Right renal pelvis (tissue), 4 donors: ENCODE measurements at places on chromosomes 12 and 14.

DNA sequence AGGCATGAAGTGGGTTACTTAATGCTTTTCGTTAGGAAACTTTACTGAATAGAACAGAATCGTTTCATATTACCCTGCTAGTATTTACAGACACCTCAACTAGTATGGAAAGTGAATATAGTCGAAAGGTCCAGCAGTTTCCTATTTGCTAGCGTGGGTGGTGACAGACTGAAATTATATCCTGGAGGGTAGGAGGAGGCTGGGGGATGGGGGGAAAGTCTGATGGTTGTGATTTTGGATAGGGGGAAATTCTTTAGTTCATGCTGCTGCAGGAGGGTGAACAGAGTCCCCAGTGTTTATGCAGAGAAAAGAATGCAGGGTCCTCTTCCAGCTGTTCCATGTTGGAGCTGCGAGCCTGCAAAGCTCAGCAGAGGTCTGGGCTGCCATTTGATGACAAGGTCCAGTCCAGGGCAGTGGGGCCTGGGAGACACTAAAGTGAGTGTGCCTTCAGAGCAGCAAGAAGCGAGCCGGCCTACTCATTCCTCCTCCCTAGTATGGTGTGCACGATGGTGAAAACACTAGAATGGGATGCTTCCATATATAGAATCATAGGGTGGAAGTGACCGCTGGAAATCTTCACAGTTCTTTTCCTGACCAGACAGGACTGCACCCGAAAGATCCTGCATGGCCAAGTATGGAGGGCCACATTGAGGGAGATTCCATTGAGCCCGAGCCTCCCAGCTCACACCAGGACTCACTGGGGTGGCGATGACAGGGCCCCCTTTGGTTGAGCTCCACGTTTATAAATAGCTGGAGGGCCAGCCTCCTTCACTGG is 2.1 kb downstream of the SAMD4A start:
- no peak for DNase-seq

GRCh38 chr14:37787879-37788494 is 192.6 kb downstream of the TTC6 start:
- no peak for DNase-seq

- no peak for DNase-seq
Observed at GRCh38 chr14:28902930-28903329, 136.3 kb downstream of the FOXG1 start.

GRCh38 chr14:52913271-52913670 is 37.6 kb downstream of the FERMT2 start:
- DNase-seq, result no peak

DNA sequence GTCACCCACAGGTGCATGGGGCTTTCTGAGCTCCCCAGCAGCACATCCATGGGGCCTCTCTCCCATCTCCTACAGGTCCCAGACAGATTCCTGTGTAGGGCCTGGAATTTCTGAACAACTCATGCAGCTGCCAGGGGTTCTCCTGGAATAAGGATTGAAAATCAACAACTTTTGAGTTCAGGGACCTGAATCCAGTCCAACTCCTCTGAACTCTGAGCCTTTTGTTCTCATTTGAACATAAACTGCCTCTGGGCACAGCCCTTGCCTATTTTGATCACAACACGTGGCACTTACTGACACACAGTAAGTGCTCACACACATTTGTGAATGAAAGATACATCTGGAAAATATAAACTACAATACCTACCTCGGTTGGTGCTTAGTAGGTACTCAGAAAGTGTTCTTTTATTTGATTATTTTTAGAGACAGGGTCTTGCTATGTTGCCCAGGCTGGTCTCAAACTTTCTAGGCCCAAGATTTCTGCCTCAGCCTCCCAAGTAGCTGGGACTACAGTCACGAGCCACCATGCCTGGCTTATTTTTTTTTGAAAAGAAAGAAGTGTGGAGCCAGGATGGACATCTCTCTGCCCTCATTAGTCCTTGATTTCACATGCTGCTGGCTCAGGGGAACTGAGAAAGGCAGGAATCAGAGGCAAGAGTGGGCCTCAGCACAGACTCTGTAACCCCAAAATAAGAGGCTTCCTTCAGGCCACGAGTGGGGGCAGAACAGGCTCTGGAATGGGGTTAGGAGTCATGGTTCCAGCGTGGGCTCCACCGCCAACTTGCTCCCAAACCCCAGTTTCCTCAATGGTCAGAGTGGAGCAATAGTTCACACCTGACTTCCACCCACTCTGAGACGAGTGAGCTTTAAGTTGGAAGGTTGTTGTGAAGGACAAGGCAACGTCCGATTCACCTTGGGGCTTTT is 27.0 kb downstream of the SYNE3 start:
- DNase-seq, result no peak

- no peak for DNase-seq
Observed at GRCh38 chr12:63853978-63854377, 9.5 kb downstream of the SRGAP1 start.

- no peak for DNase-seq
Observed at GRCh38 chr12:103924761-103925641, 5.2 kb upstream of the HSP90B1 start.

GRCh38 chr14:38187528-38187927 is 20.2 kb upstream of the SSTR1 start:
- DNase-seq, result no peak

GRCh38 chr12:114287821-114288525 is 118.0 kb downstream of the TBX5 start:
- DNase-seq, result no peak

- DNase-seq, result no peak
Observed at GRCh38 chr14:79986251-79986650, 225.1 kb downstream of the DIO2 start.

DNA sequence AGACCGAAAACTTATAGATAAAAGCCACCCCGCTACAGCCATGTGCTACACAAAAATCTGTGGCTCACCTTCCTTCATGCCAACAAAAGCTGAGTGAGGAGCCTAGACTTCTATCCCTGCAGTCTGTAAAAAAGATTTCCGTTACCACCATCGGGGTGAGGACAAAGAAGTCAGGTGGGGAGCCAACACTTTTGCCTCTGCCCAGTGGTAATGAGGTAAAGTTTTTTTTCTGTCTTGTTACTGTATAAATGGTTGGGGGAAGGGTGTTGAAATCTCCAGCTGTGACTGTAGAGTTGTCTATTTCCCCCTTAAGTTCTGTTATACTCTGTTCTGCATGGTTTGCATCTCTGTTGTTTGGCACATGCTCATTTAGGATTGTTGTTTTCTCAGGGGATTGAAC is 707.8 kb downstream of the FLRT2 start:
- DNase-seq, result no peak

DNA sequence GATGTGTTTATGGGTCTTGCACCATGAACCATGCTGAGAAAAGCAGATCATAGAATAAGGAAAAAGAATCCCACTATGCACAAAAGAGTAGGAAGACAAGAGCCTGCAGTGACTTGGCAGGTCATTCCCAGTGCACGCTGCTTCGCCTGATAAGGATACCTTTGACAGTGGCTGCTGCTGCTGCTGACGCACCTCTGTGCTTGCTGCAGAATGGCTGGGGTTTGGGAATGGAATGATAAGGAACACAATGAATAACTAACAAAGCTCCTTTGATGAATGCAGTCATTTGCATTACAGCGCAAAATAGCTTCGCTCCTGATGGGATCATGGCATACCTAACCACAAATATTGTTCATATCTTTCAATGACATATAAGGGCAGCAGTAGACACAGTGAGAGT is 278.7 kb downstream of the PDZRN4 start:
- DNase-seq, result no peak

GRCh38 chr12:104782296-104782695 is 175.8 kb downstream of the SLC41A2 start:
- no peak for DNase-seq

DNA sequence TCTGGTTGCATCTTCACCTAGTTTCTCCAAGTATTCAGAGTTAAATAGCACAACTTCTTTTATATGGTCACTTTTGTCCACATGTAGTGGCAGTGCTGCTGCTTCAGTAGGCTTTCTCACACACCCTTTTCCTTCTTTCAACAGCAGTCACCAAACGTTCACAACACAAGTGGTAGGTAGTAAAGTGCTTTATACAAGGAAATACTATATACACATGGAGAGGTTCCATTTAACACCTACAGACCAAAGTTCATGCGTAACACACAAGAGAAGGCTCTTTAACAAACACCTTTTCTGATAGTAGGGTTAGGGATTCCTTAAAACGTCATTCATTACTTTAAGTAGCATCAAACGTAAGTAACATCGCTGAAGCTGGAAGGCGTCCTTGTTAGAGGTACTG is 107.1 kb upstream of the USP44 start:
- DNase-seq, result no peak

DNA sequence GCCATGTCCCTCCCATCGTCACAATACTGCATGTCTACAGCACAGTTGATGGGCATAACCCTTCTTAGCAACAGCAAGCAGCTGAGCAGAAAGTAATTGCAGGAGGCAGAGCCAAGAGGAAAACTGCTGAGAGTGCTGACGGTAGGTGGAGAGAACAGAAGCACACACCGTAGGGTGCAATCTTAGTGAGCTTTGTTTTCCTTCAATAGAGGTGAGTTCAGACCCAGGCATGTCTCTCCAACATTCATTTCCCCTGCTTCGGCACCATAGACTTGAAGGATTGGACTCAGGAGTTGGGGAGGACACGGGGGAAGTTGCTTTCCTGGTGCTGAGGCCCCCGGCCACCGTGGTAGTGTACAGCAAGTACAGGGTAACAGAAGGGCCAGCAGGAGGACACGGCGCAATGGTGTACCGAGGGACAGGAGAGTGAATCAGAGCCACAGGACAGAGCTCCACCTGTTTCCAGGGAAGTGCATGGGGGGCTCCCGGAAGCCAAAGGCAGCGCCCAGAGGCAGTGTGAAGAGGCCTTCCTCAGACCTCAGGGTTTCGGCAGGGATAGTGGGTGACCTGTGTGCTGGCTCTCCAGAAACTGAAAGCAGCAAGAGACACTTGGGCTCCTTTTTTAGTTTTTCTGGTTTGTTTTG is 36.3 kb upstream of the SINHCAF start:
- no peak for DNase-seq

DNA sequence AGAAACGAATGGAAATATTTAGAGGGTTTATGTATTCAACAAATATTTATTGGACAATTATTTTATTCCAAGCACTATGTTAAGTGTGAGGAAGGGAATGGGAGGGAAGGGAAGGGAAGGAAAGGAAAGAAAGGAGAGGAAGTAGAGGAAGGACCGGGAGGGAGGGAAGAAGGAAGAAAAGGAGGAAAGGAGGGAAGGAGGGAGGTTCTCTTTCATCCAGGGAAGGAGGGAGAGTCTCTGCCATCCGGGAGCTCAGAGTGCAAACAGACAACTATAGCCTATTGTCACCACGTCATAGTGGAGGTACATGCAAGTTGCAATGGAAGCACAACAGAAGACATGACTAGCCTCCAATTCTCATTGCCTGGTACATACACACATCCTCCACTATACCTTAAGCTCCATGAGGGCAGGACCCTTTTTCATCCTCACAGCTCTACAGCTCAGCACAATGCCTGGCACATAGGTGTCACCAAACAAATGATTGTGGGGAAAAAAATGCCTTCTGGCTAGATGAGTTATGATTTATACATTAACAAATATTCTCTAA is 48.1 kb downstream of the DAD1 start:
- DNase-seq, result no peak

GRCh38 chr14:61524211-61524806 is 171.0 kb upstream of the HIF1A start:
- DNase-seq, result no peak

GRCh38 chr12:58583529-58583928 is 336.8 kb downstream of the LRIG3 start:
- DNase-seq, result no peak

DNA sequence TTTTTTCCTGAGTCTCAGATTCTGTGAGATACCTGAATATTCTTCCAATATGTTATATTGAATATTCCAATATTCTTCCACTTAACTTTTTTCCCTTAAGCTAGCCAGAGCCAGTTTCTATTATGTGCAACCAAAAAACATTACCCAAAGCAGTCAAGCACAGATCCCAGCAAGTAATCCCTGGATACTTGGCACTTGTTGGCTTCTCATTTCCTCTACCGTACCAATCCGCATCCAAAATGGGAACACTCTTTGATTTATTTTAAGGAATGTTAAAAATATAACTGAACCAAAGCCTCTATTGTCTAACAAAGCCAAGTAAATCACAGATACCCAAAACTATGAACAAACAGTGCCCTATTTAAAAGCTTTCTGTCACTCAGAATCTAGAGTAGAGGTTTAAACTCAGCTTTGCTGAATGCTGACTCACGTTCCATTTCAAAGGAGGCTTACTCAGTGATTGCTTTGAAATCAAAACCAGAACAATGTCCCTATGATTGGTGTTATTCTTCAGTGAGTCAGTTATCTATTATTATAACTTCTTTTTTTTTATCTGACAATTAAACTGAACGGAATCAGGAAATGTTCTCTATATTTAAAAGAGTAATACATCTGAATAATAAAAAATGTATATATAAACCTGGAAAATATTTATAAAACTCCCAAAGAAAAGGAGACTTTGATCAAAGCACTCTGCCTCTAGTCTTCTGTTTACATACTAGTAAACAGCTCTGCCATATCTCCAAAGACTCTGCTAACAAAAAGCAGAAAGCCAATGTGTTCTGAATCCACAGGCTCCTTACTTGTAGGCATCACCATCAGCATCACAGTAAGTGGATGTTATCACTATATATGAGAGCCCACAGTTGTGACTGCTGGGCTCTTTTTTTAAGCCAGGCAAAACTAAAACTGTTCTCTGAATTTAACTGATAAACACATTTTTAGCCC is 360.8 kb downstream of the CCDC91 start:
- no peak for DNase-seq

DNA sequence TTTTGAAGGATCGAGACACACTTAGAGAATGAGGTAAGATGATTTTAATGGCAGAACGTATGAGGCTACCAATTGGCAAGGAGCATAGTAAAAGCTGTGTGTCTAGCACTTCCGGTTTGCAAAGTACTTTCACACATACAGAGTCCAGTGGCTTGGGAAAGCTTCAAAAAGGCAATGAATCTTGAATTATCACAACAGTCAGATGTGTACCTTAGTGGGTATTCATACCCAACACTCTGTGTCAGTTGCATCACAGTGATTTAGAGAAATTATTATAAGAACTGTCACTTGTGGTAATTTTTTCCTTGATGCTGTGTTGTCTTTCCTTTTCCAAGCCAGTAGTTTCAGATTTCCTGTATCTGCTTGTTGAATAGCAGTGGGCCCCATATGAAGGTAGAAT is 424.1 kb downstream of the PCNX1 start:
- no peak for DNase-seq

DNA sequence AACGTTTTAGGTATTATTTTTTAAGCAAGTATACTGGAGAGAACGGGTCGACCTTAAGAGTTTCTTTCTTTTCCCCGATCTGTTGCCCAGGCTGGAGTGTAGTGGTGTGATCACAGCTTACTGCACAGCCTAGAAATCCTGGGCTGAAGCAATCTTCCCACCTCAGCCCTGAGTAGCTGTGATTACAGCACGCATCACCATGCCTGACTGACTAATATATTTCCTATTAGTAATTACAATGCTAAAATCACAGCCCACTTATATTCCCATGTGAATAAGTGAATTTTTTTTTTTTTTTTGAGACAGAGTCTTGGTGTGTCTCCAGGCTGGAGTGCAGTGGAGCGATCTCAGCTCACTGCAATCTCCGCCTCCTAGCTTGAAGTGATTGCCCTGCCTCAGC is 50.4 kb downstream of the DICER1 start:
- DNase-seq, result no peak

- DNase-seq, result no peak
Observed at GRCh38 chr12:48352157-48352760, 1.5 kb upstream of the ZNF641 start.
